ENCODE measurements at places on chromosomes 11 and 22.

- DNase-seq, result no peak
These were observed 21.1 kb downstream of the RFPL3 start for GRCh38 chr22:32378707-32379272.

DNA sequence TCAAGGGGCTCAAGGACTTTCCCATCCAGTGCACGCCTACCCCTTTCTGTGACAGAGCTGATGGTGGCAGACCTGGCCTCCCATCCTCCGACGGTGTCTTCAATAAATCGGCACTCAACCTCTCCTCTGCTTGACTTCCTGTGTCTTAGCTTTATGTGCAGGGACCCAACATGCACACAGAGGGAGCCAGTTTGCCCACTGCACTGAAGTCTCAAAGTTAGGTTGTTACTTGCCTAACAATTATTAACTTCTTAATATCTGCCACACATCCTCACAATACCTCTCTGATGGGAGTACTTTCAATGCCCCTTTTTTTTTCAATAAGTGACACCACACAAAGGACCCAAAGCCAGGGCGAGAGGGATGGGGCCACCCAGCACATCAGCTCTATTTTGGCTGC is 3.6 kb downstream of the IZUMO1R start:
- no peak for DNase-seq

GRCh38 chr11:488579-488978 is 18.5 kb downstream of the RNH1 start:
- DNase-seq, result no peak

GRCh38 chr22:23262518-23263332 is 82.4 kb downstream of the BCR start:
- no peak for DNase-seq

DNA sequence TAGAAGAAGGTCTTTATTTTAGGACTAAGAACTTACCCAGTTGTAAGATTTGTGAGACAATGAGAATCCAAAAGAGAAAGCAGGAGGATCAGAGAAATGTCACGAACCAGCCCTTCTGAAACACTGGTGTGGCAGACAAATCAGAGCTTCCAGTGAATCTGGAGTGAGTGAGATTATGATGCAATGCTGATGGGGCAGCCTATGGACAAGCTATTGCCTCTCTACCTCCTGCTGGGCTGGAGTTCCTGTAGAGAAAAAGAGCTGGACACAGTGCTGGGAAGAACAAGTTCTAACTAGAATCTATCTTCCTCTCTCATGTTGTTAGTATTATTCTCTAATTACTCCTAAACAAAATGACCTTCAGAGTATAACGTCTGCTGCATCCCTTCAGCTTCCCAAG is 12.0 kb upstream of the ANO3 start:
- DNase-seq, result no peak

DNA sequence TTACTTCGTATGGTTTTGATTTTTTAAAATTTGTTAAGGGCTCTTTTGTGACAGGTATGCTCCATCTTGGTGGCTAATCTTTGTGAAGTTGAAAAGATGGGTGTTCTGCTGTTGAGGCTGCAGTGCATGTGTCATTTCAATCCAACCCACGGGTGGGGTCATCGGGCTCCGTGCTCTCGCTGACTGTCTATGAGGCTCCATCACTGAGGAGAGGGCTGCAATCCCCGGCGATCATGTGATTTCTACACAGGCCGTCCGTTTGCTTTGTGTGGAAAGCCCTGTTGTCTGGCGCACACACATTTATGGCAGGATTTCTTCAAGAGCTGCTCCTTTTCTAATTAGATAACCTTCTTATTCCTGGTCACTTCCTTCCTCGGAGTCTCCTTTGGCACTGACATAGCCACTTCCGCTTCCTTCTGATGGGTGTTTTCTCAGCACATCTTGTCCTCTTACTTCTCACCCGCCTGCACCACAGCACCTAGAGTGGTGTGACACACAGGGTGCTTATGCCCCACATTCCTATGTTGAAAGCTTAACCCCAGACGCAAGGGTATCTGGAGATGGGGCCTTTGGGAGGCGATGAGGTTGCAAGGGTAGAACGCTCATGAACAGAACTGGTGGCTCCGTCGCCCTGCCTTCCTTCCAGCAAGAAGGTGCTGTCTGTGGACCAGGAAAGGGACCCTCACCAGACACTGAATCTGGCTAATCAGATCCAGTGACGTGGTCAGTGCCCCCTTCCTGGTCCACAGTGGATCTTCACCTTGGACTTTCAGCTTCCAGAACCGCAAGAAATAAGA is 9.4 kb downstream of the MOB2 start:
- no peak for DNase-seq

DNA sequence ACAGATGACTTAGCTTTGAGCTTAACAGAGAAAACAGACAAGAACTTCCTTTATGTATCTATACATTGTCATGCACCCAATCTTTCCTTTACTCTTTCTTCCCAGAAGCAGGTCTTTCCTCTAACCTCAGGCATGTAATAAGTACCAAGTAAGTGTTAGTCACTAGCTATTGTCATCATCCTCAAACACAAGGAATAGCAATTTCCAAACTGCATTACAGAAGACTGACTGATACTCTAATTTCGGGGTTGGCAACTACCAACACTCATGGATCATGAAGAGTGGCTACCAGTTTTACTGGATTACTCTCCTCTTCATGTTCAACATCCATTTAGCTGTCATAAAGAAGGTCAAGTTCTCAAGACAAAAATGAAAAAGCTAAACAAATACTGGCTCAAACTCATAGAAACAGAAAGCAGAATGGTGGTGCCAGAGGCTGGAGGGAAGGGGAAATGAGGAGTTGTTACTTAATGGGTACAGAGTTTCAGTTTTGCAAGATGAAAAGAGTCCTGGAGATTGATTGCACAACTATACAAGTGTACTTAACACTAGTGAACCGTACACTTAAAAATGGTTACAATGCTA is 111.6 kb downstream of the SIK3 start:
- DNase-seq, result peak; percentile 78

DNA sequence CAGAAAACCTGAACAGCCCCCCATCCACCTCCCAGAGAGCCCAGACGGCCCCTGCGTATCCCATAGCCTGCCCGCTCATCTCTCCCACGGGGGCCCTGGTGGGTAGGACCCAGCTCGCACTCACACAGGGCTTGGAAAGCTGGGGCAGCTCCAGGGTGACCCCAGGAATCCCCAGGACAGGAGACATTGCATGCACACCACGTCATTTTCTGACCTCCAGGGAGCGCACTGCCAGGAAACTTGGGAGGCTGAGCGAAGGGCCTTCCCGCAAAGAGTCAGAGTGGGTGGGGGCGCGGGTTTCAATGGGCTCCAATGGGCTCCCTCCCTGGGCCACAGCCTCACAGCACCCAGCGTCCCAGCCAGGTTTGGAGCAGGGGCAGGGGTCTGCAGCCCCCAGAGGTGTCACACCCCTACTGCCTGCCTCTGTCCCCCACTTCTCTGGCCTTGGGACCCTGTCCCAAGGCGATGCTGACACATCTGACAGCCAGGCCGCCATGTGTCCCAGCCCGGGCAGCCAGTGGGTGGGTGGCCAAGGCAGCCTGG is 8.2 kb upstream of the SYT8 start:
- DNase-seq, result no peak

GRCh38 chr11:41146326-41146725 is 313.1 kb downstream of the LRRC4C start:
- no peak for DNase-seq

DNA sequence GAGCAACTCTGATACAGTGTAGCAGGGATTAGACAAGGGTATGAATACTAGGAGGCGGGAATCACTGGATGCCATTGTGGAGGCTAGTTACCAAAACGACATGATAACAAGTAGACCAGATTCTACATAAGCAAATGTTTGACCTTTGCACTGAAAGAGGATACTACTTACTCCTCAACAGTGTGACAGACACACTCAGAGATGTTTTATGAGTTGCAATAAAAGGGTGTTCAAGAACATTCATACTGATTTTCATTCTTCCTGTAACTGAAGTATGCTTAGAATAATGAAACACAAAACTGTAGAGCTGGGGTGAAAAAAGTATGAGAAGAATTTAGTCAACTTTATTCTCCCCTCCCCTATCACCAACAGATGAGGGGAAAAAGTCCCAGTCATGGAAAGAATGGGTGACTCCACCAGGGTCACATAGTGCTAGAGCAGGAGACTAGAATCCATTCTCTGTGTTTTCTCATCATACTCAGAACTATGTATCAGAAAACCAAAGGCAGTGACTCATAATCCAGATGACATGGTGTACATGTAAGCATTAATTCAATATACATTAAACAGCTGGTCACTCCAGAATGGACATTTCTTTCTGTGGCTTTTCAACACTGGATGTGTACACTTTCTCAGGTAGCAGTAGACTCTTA is 32.8 kb downstream of the ARHGAP20 start:
- no peak for DNase-seq

- no peak for DNase-seq
These were observed 4566.7 kb upstream of the OR11H1 start for GRCh38 chr22:10961043-10961860.

DNA sequence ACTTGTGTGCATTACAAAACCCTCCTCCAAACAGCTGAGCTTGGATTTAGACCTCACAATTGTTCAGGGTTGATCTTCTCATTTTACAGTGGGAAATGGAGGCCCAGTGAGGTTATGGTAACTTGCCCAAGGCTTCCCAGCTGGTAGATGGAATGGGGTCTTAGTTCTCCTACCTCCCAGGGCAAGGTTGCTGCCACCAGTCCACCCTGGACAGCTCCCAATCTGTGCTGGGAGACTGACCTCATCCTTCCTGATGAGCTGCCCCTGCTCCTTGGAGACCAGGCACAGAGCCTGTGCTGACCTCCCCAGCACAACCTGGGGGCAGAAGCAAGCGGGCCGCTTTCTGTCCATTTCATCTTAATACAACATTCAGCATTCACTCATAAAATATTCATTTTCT is 190.7 kb downstream of the ST3GAL4 start:
- DNase-seq, result no peak

DNA sequence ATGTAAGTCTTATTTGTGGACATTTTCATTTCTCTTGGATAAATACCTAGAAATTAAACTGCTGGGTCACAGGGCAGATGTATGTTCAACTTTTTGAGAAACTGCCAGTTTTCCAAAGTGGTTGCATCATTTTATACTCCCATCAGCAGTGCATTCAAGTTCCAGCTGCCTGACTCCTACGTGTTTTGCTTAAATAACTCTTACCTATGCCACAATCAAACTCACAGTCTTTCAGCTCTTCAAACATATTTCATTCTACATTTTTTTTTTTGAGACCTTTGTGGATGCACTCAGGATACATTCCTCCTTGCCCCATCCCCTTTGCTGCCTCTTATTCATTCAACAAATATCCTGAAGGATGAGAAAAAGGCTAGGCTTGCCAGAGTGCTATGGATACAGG is 9.2 kb downstream of the TCF20 start:
- DNase-seq, result no peak

DNA sequence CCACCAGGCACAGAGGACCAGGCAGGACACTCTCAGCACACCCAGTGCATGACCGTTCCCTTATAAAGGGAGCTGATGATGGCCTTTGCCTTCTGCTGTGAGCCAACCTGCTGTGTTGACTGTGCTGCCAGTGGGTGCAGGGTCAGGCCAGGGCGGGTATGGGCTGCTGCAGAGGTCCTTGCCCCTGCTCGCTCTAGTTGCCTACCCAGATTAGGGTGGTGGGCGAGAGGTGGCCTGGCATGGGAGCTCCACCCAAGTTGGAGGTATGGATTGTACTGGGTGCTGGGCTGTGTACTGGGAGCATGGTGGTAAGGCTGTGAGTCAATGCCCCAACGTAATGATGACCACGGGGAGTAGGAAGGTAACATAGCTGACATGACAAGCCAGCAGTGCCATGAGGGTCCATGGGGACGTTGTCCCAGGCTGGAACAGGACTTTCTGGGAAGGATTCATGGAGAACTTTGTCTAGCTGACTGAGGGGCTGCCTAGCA is 24.5 kb upstream of the CYP2D6 start:
- DNase-seq, result no peak

GRCh38 chr11:45163956-45164575 is 17.6 kb downstream of the PRDM11 start:
- no peak for DNase-seq

GRCh38 chr11:86594746-86595145 is 77.7 kb downstream of the ME3 start:
- no peak for DNase-seq

GRCh38 chr22:41907436-41908401 is 7.2 kb downstream of the SHISA8 start:
- DNase-seq, result no peak

- no peak for DNase-seq
These were observed 5.4 kb downstream of the MCHR1 start for GRCh38 chr22:40684728-40685127.

DNA sequence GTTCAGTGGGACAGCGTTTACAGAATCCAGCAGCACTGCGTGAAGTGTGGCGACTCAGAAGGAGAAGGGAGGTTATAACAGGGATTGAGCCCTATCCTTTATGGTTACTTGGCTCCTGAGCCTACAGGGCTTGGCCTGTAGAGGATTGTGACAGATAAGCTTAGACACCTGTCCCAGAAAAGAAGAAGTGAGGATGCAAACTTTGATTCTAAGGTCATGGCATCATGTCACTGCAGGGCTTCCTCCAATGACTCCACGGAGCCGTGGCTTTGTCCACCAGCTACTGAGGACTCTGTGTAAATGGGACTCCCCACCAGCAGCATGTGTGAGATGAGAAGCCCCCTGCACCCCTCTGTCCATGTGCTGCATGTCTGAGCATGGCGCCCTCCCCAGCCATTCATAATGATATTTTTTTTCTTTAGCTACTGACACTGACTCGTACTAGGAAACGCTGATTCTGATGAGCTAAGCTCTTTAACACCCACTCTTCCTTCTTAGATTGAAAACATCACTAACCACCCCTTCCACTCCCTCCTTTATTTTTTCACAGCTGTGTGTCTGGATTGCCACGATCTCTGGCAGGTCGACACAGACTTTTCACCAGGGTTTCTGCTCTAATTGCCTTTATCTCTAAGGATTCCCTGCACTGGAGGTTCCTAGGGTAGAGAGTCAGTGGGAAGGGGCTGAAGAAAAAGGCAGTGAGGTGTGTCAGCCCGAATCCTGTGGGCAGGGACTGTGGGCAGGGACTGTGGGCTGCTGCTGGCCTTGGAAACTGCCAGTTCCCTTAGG is 65.5 kb upstream of the TTC12 start:
- no peak for DNase-seq

DNA sequence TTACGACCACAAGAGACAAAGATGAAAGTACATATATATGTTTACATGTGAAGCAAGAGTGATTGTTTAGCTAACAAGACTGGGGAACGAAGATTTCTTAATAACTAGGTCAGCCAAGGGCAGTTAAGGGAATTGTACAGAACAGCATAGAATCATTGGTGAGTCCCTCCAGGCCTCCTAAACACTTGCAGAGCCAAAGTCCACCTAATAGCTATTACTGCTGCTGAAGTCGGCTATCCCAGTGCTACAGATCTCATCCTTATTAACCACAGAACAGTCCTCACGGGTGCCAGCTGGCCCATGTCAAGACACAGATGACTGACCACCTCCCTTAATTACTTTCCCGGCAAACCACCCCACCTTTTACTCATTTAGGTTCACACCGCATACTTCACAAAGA is 68.5 kb upstream of the OPCML start:
- no peak for DNase-seq

DNA sequence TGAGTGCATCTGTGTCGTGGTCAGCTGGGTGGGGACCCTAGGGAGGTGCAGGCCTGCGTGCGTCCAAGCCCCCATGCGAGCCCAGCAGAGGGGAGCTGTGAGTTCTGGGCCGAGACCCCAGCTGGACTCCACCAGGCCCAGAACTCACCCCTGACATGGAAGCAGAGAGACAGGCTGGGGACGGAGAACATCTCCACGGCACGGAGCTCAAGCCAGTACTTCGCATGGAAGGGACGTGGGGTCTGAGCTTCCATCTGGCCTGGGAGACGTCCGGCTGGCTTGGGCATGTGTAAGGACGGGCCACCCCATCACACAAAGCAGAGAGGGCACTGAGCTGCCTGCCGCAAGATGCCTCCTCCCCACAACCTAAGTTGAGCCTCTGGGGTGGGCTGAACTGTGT is 422.4 kb downstream of the CTTN start:
- DNase-seq, result no peak

Measured in GM04503 (cell line).